ENCODE measurements at places on chromosomes 3 and 15.

DNA sequence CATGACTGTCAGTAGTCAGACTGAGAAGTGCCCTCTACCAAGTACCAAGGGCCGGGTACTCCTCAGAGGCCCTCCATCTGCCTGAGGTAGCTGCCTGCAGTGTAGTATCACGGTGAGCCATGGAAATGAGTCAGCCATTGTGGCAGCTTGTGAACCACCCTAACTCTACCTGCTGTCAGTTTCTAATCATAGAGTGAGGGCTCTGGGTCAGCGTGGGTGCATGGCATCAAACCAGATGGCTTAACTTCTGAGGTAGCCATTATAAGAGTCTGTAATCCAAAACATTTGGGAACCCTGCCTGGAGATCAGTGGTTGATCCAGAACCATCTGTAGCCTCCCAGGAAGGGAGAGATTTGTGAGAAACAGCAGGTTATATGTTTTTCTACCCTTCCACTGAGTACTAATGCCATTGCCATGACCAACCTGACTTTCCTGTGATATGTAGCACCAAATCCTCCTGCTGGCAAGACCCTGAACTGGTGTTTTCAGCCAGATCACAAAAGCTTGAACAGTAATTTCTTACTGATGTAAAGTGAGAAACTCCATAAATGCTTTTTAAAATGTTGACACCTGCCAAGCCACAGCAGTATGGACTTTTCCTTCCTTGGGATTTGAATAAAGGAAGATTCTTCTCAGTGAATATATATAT, 38.9 kb downstream of the ABHD2 start:
- DNase-seq = no peak

GRCh38 chr3:126903521-126903920, 79.4 kb upstream of the PLXNA1 start:
- no peak for DNase-seq

- DNase-seq = no peak
Observed at GRCh38 chr15:27070841-27071240, 99.9 kb downstream of the GABRG3 start.

DNA sequence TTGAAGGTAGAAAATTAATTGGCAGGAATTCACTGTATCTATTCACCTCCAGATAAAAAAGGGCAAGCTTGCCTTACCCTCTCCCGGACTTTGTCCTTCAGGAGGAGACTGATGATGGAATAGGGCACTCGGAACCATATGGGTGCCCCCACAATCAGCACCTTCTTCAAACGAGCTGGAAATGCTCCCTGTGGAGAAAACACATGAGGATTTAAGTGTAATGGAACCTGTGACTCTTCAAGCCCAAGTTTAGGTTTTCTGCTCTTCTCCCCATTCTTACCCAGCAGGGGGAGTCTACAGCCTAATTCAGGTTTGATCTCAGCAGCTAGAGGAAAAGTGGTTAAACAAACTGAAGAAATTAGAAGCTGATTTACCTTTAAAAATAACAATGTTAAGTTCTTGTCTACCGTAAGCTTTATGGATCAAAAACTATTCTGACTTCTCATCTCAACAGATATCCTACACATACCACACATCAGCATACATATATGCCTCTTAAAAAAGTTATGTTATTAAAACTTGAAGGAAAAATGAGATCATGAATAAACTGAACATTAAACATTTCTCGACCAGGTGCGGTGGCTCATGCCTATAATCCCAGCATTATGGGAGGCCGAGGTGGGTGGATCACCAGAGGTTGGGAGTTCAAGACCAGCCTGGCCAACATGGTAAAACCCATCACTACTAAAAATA, 57.5 kb upstream of the SIN3A start:
- DNase-seq = no peak

- no peak for DNase-seq
Observed at GRCh38 chr3:41060106-41060505, 139.2 kb upstream of the CTNNB1 start.

GRCh38 chr15:52518487-52519371, 10.0 kb downstream of the MYO5A start:
- DNase-seq = no peak

GRCh38 chr15:67177752-67178151, 76.7 kb downstream of the AAGAB start:
- no peak for DNase-seq

- no peak for DNase-seq
Observed at GRCh38 chr3:167882057-167882667, 146.6 kb downstream of the SERPINI1 start.

DNA sequence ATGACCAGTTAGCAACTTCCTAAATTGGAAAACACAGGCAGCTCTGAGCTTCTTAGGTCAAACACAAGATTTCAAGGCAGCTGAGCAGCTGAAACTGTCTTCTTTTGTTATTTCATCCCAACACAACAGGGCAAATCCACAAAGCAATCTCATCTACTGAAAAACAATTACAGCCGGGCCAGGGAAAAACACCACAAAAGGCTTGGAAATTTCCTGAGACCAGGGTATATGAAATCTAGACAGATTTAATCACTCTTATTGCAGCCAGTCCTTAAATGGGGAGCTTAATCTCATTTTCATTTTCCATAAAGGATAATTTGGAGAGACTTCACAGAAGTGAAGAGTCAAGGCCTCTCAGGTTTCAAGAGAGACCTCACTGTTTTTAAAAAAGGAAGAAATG, 181.8 kb downstream of the SSR3 start:
- DNase-seq = no peak

DNA sequence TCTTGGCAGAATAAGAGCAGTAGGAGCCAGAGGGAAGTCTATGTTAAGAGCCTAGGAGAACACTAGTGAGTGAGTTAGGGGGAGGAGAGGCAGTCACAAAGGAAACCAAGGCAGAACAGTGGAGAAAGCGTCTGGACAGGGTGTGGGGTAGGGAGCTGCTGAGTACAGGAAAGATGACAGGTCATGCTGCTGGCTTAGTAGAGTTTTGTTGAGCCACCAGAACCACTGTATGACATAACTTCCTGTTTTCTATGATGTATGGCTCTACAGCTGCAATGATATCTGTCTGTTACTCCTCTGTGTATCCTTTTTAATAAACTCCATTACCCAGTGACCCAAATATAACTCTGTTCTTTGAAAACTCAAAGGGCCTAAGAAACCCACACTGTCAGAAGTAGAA, 10.6 kb upstream of the STT3B start:
- no peak for DNase-seq

DNA sequence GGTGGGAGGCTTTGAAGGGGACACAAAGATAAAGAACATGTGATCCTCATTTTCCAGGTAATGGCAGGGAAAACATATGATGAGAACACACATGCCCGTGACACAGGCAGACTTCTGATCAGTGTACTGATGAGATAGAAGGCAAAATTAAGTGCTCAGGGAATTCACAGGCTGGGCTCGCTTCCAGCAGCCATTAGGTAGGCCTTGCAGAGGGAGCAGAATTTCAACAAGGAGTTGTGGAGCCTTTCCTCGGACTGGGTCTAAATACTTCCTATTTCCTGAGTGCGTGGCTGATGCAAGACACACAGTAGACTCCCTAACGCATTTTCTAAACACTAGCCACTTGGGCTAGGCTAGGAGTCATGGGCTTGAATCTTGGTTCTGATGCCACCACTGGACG, 74.0 kb upstream of the ETV5 start:
- DNase-seq = no peak

GRCh38 chr3:43034911-43035310, 55.8 kb downstream of the GASK1A start:
- no peak for DNase-seq

DNA sequence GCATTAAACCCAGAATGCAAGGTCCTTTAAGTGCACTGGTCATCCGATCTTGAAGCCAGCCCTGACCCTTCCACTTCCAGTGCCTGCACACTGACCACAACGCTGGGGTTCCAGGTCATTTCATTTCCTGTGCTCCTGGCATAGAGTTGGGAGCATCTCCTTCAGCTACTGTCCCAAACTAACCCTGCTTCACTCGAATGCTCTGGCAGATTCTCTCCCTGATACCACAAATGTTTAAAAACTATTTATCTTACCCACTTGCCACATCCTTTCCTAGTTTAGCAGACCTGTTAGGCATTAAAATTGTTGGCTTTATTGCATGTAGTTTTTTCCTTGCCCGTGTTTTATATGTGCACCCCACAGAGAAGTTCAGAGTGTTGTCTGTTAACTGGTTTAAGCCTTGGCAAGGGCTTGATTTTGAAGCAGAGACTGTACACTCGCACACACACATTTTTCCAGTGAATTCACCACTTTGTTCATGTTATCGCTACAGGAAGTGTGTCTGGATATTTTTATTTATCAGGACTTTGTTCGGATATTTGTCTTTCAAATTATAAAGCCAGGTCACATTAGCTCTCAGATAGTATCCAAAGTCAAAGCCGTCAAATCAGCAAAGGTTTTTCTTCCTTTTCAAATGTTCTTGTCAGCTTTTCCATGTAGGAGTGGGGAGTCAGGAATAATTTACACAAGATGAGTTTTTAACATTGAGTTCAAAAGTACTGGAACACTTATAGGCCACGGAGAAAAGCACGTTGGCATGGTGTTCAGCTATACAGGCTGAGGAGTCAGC, 77.3 kb downstream of the ABI3BP start:
- no peak for DNase-seq

DNA sequence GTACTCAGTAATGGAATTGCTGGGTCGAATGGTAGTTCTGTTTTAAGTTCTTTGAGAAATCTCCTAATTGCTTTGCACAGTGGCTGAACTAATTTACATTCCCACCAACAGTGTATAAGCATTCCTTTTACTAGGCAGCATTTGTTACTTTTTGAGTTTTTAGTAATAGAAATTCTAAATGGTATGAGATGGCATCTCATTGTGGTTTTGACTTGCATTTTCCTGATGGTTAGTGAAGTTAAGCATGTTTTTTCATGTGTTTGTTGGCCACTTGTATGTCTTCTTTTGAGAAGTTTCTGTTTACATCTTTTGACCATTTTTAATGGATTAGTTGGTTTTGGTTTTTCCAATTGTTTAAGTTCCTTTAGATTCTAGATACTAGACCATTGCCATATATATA, 28.4 kb downstream of the TP63 start:
- no peak for DNase-seq

DNA sequence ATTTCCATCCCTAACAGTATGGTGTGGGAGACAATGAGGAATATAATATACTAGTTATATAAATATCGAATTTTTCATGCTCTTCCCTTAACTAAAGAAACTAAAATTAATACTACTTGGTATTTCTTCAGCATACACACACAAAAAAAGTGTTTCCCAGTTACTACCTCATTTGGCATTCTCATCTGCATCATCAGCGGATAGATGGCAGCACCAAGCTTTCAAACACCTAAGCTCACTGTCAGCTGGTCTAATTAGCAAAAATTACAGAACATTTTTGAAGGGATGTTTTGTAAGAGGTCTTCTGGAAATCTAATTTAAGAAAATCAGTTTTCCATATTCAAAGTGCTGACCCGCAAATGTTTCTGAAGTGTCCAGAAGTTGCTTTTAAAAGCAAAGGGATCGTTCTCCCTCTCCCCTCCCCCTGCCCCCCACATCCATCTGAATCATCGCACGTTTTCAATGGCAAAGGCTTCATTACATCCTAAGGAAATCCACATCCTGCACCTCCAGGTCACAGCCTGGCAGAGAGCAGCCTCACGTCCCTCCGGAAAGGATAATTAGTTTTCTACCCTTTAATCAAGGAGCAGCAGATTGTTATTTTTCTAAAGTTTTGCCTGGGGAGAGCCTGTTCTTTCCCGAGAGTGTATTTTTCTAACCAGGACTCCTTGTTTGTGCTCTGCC, 86.1 kb upstream of the SPATA12 start:
- DNase-seq = no peak

GRCh38 chr15:85402195-85402881, 21.9 kb downstream of the AKAP13 start:
- no peak for DNase-seq

DNA sequence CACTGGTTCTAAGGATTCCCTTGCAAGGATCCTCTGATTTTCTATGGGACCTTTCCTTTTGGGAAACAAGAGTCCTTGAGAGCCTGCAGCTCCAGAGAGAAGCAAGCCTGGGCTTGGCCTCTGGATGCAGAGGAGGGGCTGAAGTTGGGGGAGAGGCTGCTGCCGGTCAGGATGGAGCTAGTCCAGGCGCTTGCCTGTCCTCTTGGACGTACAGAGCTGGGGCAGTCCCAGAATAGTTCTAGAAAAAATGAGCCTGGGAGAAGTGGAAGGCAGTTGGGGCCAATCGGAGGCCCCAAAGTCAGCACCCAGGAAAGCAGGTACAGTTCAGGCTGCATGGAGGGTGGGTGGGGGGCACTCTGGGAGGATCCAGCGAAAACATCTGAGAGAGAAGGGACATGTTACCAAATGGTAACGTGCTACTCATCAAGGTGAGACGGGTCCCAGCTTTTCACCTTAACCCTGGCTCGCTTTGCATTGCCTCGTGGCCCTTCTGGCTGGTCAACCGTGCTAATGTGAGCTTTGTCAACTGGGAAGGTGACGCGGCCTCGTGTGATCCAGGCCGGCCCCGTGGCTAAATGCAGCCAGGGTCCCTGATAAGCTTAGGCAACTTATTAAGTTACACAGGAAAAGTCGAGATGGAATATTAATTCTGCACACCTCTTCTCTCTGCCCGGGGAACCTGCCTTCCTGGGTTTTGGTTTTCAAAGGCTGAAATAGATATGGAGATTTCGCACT, 38.7 kb upstream of the MAGEF1 start:
- DNase-seq = no peak

GRCh38 chr3:29214009-29214658, 66.7 kb upstream of the RBMS3 start:
- no peak for DNase-seq

GRCh38 chr3:131795390-131796090, 239.3 kb downstream of the CPNE4 start:
- DNase-seq = no peak

GRCh38 chr3:161171113-161171512, 50.0 kb upstream of the NMD3 start:
- no peak for DNase-seq

GRCh38 chr15:40420793-40421192, 15.2 kb downstream of the IVD start:
- DNase-seq = no peak

DNA sequence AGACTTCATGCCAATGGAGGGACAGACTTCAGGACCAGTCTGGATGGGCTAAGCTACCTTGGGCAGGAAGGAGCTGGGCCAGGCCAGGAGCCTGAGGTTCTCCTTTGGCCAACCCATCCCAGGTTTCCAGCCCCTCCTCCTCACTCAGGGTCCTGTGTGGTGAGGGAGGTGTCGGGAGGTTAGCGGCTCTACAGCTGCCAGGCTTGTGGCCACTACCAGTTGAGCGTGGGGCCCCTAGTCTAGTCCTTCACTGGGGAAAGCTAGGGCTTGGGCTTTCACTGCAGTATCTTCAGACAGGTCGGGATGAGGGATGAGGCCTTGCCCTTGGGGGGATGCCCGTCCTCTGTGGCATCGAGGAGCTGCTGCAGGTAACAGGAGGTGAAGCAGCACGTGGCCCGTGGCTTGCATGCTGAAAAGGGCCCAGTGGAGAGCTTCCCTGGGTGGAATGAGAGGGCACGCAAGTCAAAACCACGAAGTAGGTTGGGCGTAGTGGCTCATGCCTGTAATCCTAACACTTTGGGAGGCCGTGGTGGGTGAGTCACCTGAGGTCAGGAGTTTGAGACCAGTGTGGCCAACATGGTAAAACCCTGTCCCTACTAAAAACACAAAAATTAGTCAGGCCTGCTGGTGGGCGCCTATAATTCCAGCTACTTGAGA, 8.5 kb upstream of the FANCD2 start:
- DNase-seq = no peak
